ENCODE measurements at places on chromosomes 7 and 10.
A peak's percentile ranks its signal among the peaks of the same experiment; 100 is the strongest.

- DNase-seq, result peak; percentile 93
Observed at GRCh38 chr7:141649865-141650634, 51.9 kb downstream of the DENND11 start.

DNA sequence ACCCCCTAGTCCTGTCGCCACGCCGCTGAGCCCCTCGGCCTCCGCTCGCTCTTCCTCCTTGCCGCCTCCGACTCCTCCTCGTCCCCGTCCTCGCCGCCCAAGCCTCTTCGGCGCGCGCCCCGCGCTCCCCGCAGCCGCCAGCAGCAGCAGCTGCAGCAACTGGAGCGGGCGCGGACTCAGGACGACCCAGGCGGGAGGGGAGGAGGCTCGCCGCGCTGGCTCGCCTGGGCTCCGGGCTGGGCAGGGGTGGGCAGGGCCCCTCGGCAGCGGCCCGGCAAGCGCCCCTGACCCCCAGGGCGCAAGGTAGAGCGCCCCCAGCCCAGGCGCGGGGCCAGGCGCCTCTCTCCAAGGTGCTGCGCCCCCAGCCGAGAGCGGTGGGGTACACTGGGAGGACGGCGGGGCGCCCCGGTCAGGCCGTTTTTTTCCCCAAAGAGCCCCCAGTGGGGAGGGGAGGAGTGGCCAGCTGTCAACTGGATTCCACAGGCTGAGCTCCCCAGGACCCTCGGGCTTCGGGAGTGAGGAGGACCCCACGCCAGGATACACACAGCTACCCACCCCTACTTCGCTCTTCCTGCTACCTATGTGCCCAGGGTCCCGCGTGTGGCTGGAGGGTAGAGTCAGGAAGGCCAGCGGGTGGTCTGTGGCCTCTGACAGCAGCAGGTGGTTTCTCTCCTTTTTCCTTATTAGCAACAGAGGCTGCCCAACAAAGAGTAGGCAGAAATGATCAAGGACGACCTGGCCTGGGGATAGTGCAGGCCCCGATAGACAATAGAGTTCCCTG is 903 bp upstream of the KCNMA1 start:
- no peak for DNase-seq

- no peak for DNase-seq
Observed at GRCh38 chr7:152537639-152538038, 101.8 kb upstream of the KMT2C start.

DNA sequence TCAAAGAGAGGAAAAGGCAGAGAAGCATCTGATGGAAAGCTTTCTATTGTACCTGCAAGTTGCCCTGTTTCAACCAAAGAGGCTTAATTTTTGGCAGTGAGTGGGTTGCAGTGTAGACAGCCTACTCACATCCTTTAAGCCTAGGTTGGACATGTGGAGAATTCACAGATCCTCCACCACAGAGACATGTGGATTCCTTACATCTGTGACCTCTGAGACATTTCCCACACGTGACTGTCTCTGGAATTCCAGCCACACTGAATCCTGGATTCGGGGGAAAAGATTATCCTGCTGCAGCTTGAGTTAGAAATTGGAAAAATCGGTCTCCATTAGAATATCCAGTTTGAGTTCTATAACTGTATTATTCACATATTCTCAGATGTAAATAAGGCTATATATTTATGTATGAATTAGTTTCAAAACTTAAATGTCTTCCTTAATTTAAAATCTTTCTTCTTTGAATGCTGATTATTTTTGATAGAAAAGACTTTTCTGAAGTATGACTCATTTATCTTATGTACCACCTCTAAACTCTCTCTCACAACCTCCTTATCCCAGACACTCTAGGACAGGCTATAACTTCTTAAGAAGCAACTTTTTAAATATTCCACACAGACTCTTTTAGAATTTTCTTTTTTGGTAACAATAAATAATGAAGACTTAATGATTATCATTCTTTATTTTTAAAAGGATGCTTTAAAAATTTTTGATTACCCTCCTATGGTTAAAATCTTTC is 123.3 kb downstream of the TWIST1 start:
- no peak for DNase-seq

GRCh38 chr7:37354656-37355131 is 94.0 kb downstream of the ELMO1 start:
- DNase-seq, result no peak

DNA sequence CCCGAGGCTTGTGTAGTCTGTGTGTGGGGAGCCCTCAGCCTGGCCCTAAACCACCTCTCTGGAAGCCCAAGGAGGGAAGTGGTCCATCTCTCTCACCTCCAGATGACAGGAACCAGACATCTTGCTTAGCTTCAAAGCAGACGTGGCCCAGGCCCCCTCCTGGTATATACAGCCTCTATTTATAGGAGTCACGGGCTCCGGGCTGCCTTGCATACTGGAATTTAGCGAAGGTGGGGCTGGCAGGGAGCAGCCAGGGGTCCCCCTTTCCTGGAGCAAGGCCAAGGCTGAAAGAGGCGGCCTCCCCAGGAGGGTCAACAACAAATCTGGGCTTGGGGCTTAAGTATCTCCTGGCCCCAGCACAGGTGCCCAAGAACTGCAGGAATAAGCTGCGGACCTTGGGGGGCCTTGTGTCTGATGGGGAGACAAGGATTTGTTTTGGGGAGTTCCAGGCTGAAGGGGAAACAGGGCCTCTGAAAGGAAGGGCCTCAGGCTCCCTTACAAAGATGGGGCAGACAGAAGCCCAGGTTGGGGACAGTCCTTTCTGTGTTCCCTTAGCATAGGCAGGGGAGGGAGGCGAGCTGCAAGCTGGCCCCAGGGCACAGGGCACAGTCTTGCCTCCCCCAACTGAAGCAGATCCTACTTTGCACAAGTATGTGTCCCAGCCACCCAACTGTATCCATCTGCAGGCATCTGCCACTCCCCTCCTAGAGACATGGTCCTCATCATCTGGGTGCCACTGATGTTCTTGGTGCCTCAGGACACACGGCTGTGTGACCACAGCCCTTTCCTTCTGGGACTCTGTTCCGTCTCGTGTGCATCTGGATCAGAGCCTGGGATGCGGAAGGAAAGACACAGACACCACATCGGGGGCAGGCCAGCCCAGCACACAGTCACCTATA is 11.9 kb downstream of the ZCCHC24 start:
- DNase-seq, result no peak

DNA sequence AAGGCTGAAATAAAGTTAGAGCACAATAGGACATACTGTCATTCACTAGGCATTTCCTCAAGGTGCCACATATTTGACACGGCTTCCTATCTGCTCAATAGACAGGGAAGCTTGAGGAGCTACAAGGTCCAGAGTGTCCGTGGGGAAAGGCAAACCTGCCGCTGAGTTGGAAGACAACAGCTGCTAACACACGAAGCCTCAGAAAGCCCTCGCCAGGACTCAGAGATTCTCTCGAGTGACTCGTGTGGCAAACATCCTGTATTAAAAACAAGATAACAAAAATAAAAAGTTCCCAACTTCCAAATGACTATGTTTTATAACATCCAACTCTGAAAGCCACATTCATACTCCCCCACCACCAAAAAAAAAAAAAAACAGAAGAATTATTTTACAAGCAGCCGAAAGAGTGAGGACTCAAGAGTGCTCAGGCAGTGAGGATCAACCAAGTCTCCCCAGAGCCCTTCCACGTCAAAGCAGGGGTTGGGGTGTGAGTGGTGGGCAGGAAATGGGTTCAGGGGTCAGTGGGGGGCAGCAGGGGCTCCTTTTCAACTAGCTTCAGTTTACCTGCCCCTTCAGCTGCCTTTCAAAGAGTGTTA is 67.6 kb downstream of the STK17A start:
- DNase-seq, result no peak

- peak; percentile 57 for DNase-seq
Observed at GRCh38 chr10:96017191-96017687, 26.1 kb upstream of the CCNJ start.

DNA sequence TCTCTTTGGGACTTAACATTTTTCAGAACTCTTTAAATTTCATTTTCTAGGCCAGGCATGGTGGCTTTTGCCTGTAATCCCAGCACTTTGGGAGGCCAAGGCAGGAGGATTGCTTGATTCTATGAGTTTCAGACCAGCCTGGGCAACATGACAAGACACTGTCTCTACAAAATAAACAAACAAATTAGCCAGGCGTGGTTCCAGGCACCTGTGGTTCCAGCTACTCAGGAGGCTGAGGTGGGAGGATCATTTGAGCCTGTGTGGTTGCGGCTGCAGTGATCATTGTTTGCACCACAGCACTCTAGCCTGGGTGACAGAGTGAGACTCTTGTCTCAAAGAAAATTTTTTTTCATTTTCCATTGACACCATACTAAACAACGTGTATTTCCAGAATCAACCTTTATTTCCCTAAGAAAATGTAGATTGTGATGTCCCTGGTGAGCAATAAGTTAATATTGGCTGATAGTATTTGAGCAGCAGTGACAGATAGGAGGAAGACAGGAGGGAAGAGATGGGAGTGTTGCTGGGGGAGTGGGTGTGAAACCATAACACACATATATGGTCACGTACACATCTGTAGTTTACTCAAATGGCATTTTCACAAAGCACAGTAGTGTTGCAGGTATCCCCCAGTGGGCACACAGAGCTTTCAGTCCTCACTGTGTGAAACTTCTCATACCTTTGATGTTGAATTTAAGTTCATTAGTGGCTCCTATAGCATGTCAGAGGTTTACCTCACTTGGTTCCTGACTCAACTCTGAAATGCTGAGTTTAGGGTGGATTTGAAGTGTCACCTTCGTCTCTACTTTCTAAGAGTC is 205.6 kb downstream of the AUTS2 start:
- no peak for DNase-seq

GRCh38 chr7:41832941-41833340 is 130.1 kb upstream of the INHBA start:
- no peak for DNase-seq

DNA sequence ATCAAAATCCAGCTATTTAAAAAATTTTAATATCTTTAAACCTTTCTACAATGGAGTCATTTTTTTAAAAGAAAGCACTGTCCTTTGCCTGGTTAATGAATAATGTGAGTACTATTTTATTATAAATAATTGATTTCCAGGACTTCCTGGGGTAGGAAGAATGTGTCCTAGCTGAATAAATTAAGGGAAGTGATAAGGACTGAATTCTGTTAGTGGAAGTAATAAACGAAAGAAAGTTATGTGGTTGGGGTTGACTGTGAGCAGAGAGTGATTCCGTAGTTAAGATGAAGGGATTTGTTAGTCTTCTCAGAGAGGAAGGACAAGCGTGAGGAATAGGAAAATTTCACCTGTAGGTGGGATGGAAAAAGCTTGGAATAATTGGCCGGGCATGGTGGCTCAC is 59.1 kb downstream of the AHCYL2 start:
- DNase-seq, result no peak

DNA sequence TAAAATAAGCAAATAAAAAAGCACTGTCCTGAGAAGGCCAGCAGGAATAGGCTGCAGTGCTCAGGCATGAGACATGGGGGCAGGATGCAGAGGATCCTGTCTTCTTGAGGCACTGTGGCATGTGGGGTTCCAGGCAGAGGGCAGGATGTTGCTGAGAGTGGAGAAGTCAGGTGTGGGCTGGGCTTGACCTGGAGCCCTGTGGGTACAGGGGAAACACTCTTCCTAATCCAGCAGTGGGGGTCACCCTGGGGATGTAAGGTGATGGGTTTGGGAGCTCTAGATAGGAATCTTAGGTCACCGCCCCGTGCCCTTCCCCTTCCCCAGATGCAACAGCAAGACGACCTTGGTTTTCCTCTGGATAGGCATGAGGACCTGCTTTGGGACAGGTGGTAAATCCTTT is 13.6 kb downstream of the SUMF2 start:
- DNase-seq, result no peak

- no peak for DNase-seq
Observed at GRCh38 chr7:50695026-50695425, 87.7 kb downstream of the GRB10 start.

- no peak for DNase-seq
Observed at GRCh38 chr10:103512591-103513379, 19.3 kb downstream of the NEURL1 start.
